ENCODE measurements at places on chromosomes 4 and X. TPM values are rescaled to one million over a fixed set of nuclear protein-coding genes. Genes with fewer than 3 reads are reported as not detected.

Gene ZNF275
- 5.3 TPM for total RNA-seq

GRCh38 chr4:15443371-15444160 lies 15.7 kb downstream of the C1QTNF7 start:
- DNase-seq = no peak

DNA sequence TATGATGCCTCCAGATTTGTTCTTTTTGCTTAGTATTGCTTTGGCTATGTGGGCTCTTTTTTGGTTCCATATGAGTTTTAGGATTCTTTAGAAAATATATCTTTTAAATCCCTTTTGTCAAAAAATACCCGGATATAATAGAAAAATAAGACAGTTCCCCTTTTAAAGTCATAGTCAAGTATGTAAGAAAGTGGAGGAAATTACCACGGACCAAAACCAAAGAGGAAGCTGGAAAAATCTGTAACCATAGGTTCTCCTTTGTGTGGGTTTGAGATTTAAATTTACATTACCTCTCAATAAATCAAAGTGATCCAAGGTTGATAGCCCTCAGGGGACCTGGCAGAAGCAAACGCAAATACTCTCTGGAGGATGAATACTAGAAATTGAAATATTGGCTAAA lies 58.3 kb upstream of the PACRGL start:
- DNase-seq = no peak

GRCh38 chr4:44668526-44668925 lies 9.7 kb upstream of the GUF1 start:
- peak; percentile 18 for DNase-seq

- DNase-seq = no peak
Measured at GRCh38 chr4:38572793-38573192, 91.2 kb upstream of the KLF3 start.

GRCh38 chr4:108483079-108483478 lies 137.3 kb upstream of the RPL34 start:
- DNase-seq = no peak

- DNase-seq = no peak
Measured at GRCh38 chr4:96916711-96917110, 1076.8 kb downstream of the PDHA2 start.

- no peak for DNase-seq
Measured at GRCh38 chrX:111284631-111285293, 14.5 kb upstream of the CAPN6 start.

DNA sequence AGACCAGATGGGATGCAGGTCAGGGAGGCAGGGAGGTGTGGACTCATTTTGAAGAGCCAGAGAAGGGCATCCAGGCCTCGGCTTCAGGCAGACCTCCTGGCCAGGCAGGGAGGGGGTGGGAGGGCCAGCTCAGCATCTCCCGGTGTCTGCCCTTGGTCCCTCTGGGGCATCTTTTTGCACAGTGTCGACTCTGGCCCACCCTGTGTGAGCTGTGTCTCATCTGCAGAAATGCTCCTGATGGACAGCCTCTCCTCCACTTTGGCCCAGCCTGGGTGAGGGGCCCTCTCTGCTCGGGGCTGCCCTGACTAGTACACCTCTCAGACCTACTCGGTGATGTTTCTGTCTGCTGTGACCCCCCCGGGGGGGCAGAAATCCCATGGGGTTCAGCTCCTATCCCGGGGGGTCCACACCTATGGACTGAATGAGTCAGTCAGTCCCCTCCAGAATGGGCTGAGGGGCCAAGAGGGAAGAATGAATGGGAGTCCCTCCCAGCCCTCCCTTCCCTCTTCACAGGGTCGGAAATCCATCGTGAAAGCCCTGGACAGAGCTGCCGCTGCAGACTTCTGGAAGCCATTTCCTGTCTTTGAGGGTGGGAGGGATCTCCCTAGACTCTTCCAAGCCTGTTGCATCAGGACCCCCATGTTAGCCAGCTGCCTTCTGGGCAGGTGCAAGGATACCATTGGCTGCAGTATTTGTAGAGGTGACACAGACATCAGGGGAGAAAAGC lies 196.7 kb upstream of the PSAPL1 start:
- DNase-seq = no peak

GRCh38 chr4:1784395-1784788 lies 8.7 kb upstream of the FGFR3 start:
- DNase-seq = no peak

- peak; percentile 44 for DNase-seq
Measured at GRCh38 chrX:10507181-10507580, 113.2 kb downstream of the MID1 start.

GRCh38 chrX:2781698-2782097 lies 29.9 kb downstream of the XG start:
- DNase-seq = peak; percentile 24

Data from dermis blood vessel endothelial cell (primary cell).